Subcutaneous preadipocyte (primary cell): ENCODE measurements at places on chromosomes 11 and 22. TPM values are rescaled to one million over a fixed set of nuclear protein-coding genes. Genes with fewer than 3 reads are reported as not detected.

PNPLA5 gene
- total RNA-seq, result not detected in 2 replicates

GPHA2 gene
- total RNA-seq, result not detected in 2 replicates

MUC6 gene
- total RNA-seq, result not detected in 2 replicates

DDX10 gene
- total RNA-seq, result 18.7 and 27.8 TPM in 2 replicates

PHOX2A gene
- total RNA-seq, result not detected in 2 replicates

SPDYC gene
- total RNA-seq, result not detected in 2 replicates

NDUFA6 gene
- 36.6 and 37.1 TPM in 2 replicates for total RNA-seq

OR52E8 gene
- not detected in 2 replicates for total RNA-seq

RIMBP3C gene
- total RNA-seq, result 0.39 and 1.1 TPM in 2 replicates

HBG1 gene
- not detected in 2 replicates for total RNA-seq

NDUFC2 gene
- total RNA-seq, result 115 and 124 TPM in 2 replicates

MS4A6E gene
- total RNA-seq, result not detected in 2 replicates
